NCI-H774 (cell line): ENCODE measurements at places on chromosomes 11 and 22.

DNA sequence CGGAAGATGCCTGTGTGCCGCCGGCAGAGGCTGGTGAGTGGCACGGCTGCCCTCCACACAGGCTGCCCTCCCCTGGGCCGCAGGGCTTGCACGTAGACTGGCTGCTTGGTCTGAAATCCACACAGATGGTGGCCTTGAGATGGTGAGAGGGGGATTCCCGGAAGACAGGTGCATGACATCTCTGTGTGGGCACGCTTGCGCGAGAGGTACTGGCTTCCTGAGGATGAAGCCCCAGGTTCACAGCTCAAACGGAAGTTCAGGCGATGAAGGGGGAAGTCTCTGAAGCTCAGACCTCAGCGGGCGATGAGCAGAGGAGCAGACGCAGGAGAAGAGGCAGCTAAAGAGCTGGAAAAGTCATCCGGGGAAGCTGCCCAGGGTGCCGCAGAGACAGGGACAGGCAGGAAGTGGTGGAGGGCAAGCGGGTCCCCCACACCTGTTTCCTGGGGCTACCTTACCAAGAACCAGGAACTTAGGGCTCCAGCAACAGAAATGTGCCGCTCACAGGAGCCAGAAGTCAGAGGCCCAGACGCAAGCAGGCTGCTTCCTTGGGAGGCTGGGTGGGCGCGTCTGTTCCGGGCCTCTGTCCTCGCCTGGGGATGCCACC lies 7.2 kb downstream of the CRELD2 start:
- no peak for DNase-seq

- DNase-seq = no peak
Observed at GRCh38 chr11:117475716-117476530, 148.3 kb downstream of the CEP164 start.

DNA sequence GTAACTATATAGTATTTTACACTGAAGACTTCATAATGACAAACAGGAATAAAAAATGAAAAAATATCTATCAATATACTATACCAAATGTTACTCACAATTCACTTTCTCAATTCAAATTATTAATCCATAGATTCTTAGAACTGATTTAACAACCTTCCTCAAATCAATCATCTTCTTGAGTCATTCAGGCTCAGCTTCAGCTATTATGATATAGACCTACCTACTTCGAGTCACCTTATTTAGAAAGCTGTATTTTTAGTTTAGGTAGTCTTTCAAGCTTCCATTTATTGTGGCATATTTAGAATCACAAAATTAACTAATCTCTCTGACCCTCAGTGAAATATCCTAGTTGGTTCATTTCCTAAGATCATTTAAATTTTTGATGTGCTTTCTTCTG lies 8.2 kb downstream of the CREBZF start:
- no peak for DNase-seq

- DNase-seq = no peak
Observed at GRCh38 chr11:29996016-29996415, 20.8 kb downstream of the KCNA4 start.

DNA sequence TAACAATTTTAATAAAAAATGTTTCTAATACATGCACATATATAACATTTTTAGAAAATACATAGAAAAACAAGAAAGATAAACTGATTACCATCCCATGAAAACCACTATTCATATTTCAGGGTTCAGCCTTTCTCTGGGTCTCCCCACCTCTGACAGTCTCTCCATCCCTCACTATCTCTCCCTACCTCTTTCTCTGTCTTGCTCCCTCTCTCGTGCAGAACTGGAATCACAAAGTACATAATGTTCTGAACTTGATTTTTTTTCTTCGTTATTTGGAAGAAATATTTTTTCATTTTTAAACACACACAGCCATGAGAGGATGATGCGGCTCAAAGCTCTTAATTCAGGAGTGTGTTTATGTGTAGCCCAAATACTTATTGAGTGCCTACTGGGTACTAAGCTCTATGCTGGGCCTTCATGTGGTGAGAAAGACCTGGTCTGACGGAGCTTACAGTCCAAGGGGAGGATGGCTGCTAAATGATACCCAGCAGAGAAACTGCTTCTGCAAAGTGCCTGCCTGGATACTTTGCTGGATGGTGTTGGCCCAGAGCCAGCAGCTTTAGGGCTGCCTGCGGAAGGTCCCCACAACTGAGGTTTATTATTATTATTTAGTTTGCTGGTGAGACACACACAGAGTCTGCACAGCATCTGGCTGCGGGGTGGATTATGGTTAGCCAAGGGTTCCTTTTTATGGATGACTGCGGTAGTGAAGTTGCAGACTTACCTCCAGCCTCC lies 42.6 kb downstream of the SC5D start:
- no peak for DNase-seq

GRCh38 chr22:27201741-27202140 lies 544.4 kb downstream of the MIAT start:
- no peak for DNase-seq

- DNase-seq = no peak
Observed at GRCh38 chr11:130573767-130574166, 125.3 kb downstream of the ADAMTS15 start.

DNA sequence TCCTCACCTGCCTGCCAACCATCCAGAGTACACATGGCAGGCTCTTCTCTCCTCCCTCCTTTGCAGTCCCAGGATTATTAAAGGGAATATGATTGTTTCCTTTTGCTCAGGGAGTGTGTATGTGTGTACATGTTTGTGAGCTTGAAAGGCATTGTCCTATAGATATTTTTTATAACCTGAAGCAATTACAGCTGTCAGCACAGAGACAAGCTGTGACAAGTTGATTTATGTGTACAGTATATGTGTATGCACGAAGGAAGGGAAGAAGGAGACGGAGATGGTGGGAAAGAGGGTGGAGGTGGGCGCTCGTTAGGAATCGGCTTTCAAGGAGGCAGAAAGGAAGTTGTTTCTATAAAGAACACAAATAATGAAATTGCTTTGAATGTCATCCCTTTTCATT lies 537.0 kb downstream of the NTM start:
- no peak for DNase-seq

GRCh38 chr11:26187639-26188038 lies 144.3 kb upstream of the ANO3 start:
- DNase-seq = no peak

GRCh38 chr11:111298413-111299100 lies at the start of gene POU2AF3:
Gene POU2AF3, plus strand, starts transcription at chr11:111298546. Its CDS starts 36 bp downstream, at chr11:111298582.
- no peak for DNase-seq

- DNase-seq = no peak
Observed at GRCh38 chr11:125724125-125724524, 22.0 kb upstream of the PATE1 start.

DNA sequence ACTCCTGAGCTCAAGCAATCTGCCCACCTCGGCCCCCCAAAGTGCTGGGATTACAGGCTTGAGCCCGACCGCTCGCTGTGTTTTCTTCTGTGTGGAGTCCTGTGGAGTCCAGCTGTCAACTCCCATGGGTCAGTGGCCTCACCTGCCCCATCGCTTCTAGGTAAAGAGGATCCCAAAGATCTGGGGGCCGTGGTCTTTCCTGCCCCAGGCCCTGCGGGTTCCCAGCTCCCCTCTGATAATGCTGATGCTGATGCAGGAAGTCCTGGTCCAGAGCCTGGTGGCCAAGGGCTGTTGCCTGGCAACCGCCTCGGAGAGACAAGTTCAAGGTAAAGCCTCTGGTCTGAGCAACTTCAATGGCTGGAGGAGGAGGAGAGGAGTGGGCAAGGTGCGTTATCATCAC lies 9.6 kb downstream of the SSTR3 start:
- no peak for DNase-seq

DNA sequence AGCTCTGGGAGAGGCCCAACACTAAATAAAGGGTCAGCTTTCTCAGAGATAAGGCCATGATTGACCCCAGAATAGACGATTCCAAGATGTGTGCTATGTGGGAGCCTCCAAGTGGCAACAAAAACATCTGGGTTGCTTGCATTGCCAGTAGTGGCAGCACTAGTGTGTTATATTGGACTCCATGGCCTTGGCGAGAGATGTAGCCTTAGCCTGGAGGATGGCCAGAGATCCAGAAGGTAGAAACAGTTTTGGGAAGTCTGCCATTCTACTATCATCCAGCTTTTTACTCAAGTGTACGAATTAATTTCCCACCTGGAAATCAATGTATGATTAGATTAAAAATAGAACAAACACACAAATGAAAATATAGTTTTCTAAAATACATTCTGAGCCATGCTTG lies 3.0 kb downstream of the OR8D4 start:
- DNase-seq = no peak

GRCh38 chr11:61273178-61274078 lies 21.7 kb downstream of the VWCE start:
- no peak for DNase-seq

DNA sequence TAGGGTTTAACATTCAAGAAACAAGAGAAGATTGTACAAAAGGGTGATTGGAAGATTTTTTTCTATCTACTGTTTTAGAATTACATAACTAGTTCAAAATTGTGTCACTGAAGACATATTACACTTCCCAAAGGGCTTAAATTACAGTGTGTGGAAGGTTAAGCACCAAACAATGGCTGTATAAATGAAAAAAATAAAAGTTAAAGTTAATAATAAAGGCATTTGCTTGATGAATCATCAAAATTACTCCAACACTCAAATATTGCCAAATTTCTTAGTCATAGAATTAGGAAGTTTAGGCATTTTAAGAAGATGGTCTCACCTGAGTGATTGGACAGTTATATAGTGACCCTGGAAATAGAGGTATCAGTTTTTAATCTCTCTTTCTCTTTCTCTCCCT lies 227.6 kb upstream of the CARD18 start:
- no peak for DNase-seq

- DNase-seq = no peak
Observed at GRCh38 chr11:92204731-92205130, 19.9 kb upstream of the FAT3 start.

DNA sequence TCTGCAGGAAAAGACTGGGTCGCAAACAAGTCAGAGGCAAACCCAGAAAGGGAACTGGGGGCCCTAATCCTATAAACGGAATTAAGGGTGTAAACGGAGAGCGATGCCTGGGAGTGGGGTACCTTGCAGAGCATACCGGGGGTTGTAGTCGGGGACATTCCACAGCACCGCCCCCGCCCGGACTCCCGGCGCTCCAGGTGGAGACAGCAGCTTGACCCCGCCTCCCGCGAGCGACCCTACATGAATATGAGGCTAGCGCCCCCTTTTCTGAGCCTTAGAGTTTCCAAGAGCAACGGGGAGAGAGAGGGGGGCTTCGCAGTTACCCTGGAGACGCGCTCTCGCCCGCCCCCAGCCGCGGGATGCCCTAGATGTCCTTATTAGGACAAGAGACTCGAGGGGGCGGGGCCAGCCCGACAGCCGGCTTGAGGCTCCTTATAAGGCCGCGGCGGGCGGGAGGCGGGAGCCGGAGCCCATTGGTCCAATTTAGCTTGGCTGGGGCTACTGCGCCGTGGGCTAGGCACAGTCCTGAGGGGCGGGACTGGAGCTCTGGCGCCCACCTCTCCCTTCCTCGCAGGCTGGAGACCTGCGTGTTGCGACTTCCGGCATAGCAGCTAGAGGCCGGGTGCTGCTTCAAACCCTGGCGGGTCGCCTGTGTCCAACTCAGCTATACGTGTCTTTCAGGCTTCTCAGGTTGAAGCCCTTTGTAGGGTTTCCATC lies 980 bp upstream of the MUS81 start:
- peak; percentile 96 for DNase-seq

DNA sequence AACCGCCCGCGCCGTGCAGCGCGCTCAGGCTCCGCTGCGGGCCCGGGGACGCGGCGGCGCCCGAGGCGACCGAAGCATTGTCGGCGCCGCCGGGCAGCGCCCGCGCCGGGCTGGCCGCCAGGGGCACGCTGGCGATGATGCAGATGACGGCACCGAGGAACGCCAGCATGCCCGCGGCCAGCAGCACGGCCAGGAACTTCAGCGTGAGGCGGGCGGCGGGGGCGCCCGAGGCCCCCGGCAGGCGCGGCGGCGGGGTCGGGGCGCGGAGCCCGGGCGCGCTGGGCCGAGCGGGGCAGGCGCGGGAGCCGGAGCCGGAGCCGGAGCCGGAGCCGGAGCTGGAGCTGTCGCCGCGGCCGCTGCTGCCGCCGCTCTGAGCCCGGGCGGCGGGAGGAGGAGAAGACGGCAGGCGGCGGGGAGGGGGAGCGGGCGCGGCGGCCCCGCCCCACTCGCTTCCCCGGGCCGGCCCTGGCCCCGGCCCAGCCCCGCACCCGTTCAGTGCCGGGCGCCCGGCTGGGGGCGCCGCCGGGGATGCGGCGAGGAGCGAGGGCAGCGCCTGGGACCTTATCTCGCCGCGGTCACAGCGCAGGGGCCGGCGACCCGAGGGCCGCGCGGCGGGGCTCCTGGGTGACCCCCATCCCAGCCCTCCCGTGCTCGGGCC lies at the start of gene NPTXR:
Gene NPTXR (minus strand): TSS at position 372 of the 658 bp plus-strand sequence.
- peak; percentile 7 for DNase-seq

DNA sequence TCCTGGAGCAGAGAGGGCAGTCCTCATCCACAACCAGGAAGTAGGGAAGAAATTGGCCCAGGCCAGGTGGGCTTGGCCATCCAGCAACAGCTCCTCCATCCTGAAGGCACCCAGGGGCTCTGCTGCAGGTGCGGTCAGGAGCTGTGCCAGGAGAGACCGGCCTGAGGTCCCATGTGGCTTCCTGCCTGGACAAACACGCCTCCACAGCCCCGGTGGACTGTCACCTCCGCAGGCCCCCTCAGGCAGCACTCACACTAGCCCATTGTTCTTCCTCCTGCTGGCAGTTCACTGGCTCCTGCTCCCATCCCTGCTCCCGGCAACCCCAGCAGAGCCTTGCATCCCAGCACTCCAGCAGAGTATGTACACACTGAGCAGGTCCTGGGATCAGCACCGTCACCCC lies 16.0 kb upstream of the POU2AF1 start:
- no peak for DNase-seq

GRCh38 chr11:126336671-126337101 lies 18.8 kb upstream of the ST3GAL4 start:
- DNase-seq = no peak

DNA sequence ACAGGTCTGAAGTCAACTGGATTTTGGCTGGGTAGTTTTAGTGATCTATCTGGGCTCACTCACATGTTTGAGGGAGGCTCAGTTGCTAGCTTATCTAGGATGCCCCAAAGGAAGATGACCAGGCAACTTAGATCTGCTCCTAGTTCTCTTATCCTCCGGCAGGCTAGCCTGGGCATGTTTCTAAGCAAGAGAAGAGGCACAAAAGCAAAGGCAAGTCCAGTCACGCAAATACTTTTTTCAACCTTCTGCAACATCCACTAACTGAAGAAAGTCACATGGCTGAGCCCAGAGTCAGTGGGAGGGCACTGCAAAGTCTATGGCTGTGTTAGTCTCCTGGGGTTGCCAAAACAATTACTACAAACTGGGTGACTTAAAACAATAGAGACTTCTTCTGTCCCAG lies 32.9 kb upstream of the FSHB start:
- no peak for DNase-seq
